Caco-2 (cell line): ENCODE measurements at places on chromosomes 2 and 18. TPM values are rescaled to one million over a fixed set of nuclear protein-coding genes. Genes with fewer than 3 reads are reported as not detected.

The SDC1 gene
- 23.5 and 24.3 TPM in 2 replicates for total RNA-seq

The TTR gene
- total RNA-seq = 102 and 139 TPM in 2 replicates

The OSBPL1A gene
- 15.7 and 15.9 TPM in 2 replicates for total RNA-seq

The AP1S3 gene
- 180 TPM in 2 replicates for total RNA-seq

The VAMP8 gene
- 82.9 and 85.5 TPM in 2 replicates for total RNA-seq

The C2orf74 gene
- not detected in 2 replicates for total RNA-seq

The PLCD4 gene
- total RNA-seq = 0.26 and 0.48 TPM in 2 replicates

The LDLRAD4 gene
- total RNA-seq = 1.2 and 1.5 TPM in 2 replicates

The HOXD12 gene
- not detected in 2 replicates for total RNA-seq

The CNRIP1 gene
- total RNA-seq = not detected in 2 replicates

The HAAO gene
- 44.1 and 47.5 TPM in 2 replicates for total RNA-seq
